ENCODE measurements at places on chromosomes 1 and 21.

GRCh38 chr1:33363021-33363420 lies 42.1 kb upstream of the A3GALT2 start:
- no peak for DNase-seq

DNA sequence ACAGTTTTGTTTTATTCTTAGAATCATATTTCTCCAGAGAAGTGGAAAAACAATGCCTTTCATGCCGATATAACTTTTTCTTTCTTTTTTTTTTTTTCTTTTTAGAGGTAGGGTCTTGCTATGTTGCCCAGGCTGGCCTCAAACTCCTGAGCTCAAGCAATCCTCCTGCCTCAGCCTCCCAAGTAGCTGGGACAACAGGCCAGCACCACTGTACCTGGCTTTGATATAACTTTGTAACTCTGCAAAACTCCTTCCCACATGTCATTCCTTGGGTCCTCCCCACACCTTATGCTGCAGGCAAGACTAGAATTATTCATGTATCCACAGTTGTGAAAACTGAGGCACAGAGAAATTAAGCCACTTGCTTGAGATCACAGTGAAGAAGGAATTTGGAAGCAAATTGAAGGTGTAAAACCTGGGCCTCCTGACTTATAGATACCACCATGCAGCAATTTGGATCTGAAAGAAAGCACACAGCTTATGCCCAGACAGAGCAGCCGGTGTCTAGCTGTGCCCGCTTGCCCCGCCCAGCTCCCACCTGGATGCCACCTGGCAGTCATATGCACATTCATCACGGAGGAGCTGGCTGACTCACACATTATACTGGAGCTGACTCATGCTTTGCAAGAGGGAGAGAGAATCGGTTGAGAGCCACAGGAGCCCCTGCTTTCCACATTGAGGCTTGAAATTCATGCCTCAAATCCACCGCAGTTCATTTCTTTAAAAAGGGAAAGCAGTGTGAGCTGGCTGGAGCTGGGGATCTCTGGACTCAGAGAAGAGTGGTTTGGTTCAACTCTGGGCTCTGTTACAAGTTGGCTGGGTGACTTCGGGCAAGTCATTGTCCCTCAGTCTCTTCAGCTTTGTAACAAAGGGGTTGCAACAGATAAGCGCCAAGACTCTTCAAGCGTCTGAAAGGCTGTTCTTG lies 8.3 kb upstream of the SLC2A1 start:
- no peak for DNase-seq

DNA sequence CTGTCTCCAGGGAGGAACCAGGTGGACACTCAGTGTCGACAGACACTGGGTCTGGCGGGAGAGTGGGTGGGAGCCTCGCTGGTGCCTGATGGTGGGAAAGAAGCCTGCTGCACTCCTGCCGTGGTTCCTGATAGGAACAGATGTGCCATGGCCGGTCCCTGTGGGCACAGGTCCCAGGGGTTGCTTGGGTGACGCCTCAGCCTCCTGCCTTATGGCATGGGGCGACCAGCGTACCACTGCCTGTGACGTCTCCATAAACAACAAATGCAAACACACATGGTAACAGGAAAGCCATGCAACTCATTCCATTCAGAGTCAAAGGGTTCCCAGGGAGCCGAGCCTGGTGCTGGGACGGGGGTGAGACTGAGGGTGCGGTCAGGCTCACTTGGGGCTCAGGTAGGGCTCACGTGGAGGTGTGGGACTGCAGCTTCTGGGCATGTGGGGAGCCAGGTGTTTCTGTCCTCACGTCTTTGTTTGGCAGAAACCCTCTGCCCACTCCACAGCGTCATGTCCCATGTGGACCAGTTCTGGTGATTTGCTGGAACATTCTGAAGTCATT lies 34.8 kb downstream of the SNAP47 start:
- DNase-seq, result no peak

DNA sequence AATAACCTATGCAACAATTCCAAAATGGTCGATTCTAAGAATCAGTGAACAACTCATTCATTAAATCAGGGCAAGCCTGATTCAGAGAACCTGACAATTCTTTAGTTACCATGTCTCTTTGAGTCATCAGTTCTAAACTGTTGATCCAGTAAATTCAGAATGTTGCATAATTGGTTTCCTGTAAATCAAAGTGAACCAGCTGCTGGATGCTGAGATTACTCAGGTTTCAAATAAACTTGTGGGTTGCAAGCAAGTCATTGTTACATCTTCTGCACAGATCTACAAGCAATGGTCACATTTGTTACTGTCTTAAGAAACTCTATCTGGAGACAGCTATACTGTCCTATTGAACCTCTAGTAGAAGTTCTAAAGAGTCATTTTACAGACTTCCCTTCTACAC lies 16.5 kb downstream of the PLA2G2D start:
- DNase-seq, result no peak

DNA sequence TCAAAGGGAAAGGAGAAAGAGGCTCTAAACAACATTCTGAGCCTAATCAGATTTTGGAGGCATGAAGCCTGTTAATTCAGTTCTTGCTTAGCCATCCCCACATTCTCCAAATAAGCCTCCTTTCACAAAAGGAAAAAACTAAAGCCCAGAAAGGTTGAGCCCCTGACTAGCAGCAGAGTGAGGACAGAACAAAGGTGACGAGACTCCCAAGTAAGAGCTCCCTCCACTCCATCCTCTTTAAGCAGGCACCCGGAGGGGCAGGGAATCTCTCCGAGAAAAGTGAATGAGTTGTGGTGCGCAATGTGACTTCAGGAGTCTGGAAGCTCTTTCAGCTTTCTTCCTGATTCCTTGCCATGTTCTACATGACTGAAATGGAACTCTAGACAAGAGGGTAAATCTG lies 43.4 kb upstream of the MYBPHL start:
- DNase-seq, result no peak

GRCh38 chr1:21868941-21869454 lies 56.9 kb downstream of the LDLRAD2 start:
- DNase-seq, result no peak

DNA sequence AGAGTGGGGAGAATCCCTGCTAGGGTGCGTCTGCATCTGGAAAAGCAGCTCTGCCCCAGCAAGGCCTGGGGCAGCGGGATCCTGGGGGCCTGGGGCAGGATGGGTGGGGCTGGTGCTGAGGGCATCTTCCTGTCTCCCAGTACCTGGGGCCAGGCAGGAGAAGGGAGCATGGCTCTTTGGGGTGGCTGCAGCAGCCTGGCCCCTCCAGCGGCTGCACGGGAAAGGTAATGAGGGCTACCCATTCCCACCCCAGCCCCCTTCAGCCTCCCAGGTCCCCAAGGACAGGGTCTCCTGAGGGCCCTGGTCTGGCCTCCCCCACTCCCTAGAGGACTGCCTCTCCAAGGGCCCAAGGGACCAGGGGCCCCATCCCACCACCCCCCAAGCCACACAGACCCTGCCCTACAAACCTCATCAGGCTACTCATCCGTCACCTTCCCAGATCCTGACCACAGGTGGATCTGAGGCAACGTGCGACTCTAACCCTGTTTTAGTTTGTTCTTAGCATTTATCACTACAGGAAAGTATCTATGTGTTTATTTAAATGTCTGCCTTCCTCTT lies 910 bp upstream of the ANKRD65 start:
- DNase-seq, result no peak

- DNase-seq, result no peak
Observed at GRCh38 chr1:50976111-50976889, 6.3 kb downstream of the CDKN2C start.
